ENCODE measurements at places on chromosomes 5 and 9. TPM values are rescaled to one million over a fixed set of nuclear protein-coding genes. Genes with fewer than 3 reads are reported as not detected.

DNA sequence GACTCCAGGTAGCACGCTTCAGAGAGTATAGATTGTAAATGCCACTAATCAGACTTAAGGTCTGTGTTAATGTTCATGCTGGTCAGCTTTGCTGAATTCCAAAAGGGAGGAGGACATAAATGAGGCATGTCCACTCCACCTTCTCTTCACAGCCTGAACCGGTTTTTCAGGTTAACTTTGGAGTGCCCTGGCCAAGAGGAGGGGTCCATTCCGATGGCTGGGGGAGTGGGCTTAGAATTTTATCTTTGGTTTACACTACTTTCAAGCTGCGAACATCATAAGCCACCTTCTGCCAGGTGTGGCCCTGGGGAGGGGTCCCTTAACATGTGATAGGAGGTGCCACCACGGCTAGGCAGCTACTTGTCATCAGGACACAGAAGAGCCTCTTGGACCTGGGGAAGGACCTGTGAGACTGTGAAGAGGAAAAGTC, 24.2 kb downstream of the ABO start:
- no peaks in the 10 kb centered on the region for H3K4me1 ChIP-seq
- no peak for DNase-seq
- H3K27ac ChIP-seq: no peak overlapping the region
- no peak overlapping the region for H3K4me3 ChIP-seq

DNA sequence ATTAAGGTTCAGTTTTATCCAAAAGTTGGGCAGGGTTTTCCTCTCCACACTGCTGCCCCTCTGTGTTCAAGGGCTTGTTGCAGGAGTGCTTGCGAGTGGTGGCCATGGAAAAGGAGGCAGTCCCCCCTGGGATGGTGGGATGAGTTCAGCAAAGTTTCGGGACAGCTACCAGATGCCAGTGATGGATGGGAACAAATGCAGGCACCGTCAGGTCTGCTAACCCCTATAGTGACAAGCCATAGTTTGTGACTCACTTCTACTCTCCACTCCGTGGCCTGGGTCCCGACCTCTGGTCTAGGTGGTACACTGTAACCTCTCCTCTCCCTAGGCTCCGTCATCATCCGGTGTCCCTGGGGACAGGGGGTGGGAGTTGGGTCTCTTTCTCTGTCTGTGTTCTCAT, 3.8 kb upstream of the RNF14 start:
- peaks cover 22% of the 10 kb centered on the region for H3K4me1 ChIP-seq
- DNase-seq: no peak
- H3K27ac ChIP-seq: no peak overlapping the region
- peaks cover 4% of the 10 kb centered on the region for H3K36me3 ChIP-seq

PCDHB7 gene
- total RNA-seq: not detected

- peak; percentile 21 for DNase-seq
- no peak overlapping the region for H3K27ac ChIP-seq
- no peaks in the 10 kb centered on the region for H3K27me3 ChIP-seq
Observed at GRCh38 chr5:95022967-95023695, 261.8 kb downstream of the MCTP1 start.

DNA sequence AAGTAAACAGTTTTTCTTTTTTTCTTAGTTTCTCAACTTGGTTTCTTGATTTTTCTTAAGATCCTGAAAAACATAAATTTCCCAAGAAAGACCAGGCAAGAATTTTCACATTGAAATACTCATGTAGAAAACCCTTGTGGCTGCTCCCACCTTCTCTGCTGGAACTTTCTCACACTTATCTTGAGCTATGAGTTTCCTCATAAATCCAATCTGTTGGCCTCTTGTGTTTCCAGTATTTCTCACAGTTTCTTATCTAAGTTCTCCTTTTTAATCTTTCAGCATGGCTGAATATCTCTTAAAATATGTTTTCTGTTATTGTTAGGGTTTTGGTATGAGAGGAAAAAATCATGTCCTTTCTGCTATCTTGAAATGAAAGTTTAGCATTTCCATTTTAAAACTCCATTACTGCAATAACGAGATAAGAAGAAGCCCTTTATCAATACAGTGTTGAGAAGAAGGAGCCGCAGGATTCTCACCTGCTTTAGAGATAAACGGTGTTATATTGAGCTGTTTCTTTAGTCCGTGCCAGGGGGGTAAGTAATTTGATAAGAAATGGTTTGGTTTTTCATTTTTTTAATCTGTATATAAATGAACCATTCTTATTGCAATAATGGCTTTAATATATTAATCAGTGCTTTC, 89.3 kb downstream of the ALDH1A1 start:
- H3K36me3 ChIP-seq: no peaks in the 10 kb centered on the region
- H3K27me3 ChIP-seq: no peaks in the 10 kb centered on the region
- H3K4me3 ChIP-seq: no peak overlapping the region

DNA sequence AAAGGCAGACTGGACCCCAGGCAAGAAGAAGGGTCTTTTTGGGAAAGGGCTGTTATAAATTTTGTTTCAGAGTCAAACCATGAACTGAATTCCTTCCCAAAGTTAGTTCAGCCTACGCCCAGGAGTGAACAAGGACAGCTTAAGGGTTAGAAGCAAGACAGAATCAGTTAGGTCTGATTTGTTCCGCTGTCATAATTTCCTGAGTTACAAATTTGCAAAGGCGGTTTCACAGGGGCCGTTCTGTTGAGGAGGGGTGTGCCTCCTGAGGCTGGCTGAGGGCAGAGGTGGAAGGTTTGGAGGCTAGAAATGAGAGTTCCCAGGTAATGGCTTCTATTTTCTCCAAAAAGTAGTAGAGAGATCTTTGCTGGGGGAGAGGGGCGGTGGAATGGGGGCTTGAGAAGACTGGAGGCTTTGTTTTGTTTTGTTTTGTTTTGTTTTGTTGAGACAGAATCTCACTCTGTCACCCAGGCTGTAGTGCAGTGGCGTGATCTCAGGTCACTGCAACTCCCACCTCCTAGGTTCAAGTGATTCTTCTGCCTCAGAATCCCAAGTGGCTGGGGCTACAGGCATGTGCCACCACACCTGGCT, 4.1 kb upstream of the CERCAM start:
- DNase-seq: no peak
- no peaks in the 10 kb centered on the region for H3K36me3 ChIP-seq
- peaks cover 10% of the 10 kb centered on the region for H3K4me1 ChIP-seq
- H3K27ac ChIP-seq: no peak overlapping the region

DNA sequence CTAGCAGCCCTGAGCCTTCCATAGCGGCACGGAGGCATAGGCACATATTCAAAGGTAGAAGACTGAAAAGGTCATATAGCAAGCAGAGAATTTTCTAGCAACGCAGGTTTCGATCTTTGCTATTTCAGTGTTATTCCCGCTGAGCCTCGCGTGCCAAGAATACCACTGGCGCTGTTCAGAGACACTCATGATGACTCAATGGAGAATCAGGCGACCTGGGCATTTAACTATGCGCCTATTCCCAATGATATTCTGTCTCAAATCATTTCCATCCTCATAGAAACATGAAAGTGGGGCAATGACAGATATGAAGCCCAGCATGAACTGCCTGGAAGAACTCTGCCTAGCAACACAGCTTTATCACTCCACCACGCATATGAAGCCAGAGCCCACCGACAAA, 59.9 kb downstream of the EFNA5 start:
- H3K4me1 ChIP-seq: no peaks in the 10 kb centered on the region
- no peak for DNase-seq
- peaks cover 8% of the 10 kb centered on the region for H3K27me3 ChIP-seq
- H3K4me3 ChIP-seq: no peak overlapping the region
- no peak overlapping the region for H3K27ac ChIP-seq
- H3K36me3 ChIP-seq: no peaks in the 10 kb centered on the region

- peaks cover 50% of the 10 kb centered on the region for H3K36me3 ChIP-seq
- DNase-seq: no peak
- no peak overlapping the region for H3K27ac ChIP-seq
- no peaks in the 10 kb centered on the region for H3K27me3 ChIP-seq
- no peak overlapping the region for H3K4me3 ChIP-seq
Observed at GRCh38 chr9:6506571-6506970, 93.6 kb downstream of the UHRF2 start.

SCAI gene
- total RNA-seq: 13.8 TPM

DNA sequence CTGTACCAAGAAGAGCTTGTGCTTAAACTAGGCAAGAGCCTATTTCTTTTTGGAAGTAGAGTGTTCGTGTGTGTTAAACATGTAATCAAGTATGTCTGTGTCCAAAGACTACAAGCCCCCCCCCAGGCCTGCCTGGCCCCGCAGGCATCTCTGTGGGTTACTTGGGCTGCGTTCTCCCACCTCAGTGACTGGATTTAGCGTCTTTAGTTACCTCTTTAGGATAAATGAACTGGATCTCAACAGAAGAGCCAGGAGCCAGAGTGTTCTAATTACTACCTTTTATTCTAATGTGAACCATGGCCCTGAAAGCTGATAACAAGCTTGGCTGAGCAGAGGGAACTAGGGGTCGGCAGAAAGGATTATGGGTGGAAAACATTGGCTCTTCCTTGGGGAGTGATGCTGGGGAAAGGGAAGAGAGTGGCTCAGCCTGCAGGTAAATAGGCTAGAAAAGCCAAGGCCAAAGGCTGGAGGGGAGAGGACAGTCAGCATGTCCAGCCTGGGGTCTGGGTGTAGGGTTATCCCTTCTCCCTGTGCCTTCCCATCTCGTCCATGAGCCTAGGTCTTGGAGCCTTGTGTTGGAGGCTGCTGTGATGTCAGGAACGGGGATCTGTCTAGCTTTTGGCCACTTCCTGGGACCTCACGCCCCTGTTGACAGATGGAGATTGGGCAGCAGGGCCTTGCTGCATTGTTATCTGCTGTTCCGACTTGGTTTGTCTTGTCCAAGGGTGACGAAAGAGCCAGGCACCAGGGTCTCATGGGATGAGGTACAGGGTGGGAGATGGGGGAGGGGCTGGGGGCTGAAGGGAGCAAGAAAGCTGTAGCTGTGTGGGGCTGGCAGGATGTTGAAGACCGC, 11.1 kb downstream of the CD74 start:
- no peak overlapping the region for H3K4me3 ChIP-seq
- DNase-seq: no peak
- H3K27me3 ChIP-seq: no peaks in the 10 kb centered on the region
- H3K27ac ChIP-seq: no peak overlapping the region
- no peaks in the 10 kb centered on the region for H3K4me1 ChIP-seq

BTNL9 gene
- total RNA-seq: not detected

Measured in activated CD4-positive, alpha-beta T cell treated with anti-CD3 and anti-CD28 coated beads for 36 hours (primary cell).